Heart left ventricle (tissue), 16 donors: ENCODE measurements at places on chromosomes 2 and 18. TPM values are rescaled to one million over a fixed set of nuclear protein-coding genes. Genes with fewer than 3 reads are reported as not detected.

DNA sequence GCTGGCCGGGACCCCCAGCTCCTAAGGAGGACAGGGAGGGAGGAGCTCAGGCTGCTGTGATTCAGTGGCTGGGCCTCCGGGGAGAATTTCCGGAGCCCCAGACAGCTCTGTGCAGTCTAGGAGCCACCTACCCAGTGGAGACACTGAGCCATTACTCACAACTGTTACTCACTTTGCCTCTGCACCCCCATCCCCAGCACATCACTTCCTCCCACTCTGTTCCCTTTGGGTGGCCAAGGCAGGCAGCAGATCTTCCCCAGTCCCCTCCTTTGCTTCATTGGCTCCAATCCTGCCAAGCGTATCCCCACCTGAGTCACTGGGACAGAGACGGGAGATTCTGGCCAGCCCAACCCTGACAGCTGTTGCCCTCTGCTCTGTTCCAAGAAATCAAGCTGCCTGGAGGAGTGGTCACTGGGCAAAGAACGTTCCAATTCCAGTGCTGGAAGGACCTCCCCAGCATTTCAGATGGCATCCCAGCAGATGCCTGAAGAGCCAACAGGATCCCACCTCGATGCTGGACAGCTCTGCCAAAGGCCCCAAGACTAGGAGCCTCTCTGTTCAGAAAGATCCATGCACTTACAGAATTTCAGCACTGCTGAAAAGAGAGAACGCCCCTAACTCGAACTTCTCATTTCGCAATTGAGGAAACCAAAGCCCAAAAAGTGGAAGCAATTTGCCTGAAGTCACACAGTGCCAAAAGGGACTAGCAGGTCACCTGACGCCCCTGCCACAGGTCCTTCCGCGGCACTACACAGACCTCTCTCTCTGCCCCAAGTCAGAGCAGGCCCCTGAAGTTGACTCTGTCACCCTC, 68.3 kb downstream of the TNS1 start:
- peak overlapping the region; percentile 81 for H3K4me3 ChIP-seq
- peaks cover 100% of the 10 kb centered on the region for H3K4me1 ChIP-seq
- H3K36me3 ChIP-seq = peaks cover 7% of the 10 kb centered on the region
- no peaks in the 10 kb centered on the region for H3K27me3 ChIP-seq
- DNase-seq = peak; percentile 67

CRYGD gene
- total RNA-seq = not detected

CLK1 gene
- 45.2 TPM for total RNA-seq

DNA sequence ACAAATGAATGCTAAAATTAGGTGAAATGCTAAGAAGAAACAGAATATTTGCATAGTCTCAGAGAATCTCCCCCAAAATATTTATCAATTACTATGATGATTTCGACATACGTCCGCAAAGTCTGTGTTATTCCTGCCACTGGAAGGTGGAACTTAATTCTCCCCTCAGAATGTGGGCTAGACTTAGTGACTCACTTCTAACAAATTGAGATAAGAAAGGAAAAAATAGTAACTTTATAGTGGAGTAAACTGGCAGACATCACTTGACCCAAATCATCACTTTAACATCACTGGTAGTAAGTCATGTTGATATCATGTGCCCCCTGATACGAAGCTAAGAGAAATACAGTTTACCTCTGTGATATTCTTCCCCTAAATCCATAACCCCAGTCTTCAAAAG, 23.5 kb downstream of the HADHB start:
- no peaks in the 10 kb centered on the region for H3K27me3 ChIP-seq
- peaks cover 23% of the 10 kb centered on the region for H3K4me1 ChIP-seq
- no peak overlapping the region for H3K4me3 ChIP-seq
- no peak for DNase-seq
- H3K36me3 ChIP-seq = peaks cover 65% of the 10 kb centered on the region
